ENCODE measurements at places on chromosomes 7 and 10.
A peak's percentile ranks its signal among the peaks of the same experiment; 100 is the strongest.

DNA sequence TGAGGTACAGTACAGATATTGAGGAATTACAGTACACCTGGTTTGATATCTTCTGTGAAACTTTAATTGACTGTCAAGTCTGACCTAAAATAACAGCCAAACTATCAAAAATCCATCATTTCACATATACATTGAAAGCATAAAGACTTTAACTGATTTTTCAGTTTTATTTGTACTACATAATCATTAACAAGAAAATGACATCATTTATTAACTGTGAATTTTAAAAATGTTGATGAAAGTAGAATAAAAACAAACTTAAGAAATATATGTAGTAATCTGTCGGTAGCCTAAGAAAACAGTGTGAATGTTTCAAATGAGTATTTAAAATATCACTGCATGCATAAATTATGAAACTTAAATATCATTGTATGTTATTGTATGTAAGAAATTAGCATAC is 836.7 kb upstream of the GHITM start:
- DNase-seq: no peak

DNA sequence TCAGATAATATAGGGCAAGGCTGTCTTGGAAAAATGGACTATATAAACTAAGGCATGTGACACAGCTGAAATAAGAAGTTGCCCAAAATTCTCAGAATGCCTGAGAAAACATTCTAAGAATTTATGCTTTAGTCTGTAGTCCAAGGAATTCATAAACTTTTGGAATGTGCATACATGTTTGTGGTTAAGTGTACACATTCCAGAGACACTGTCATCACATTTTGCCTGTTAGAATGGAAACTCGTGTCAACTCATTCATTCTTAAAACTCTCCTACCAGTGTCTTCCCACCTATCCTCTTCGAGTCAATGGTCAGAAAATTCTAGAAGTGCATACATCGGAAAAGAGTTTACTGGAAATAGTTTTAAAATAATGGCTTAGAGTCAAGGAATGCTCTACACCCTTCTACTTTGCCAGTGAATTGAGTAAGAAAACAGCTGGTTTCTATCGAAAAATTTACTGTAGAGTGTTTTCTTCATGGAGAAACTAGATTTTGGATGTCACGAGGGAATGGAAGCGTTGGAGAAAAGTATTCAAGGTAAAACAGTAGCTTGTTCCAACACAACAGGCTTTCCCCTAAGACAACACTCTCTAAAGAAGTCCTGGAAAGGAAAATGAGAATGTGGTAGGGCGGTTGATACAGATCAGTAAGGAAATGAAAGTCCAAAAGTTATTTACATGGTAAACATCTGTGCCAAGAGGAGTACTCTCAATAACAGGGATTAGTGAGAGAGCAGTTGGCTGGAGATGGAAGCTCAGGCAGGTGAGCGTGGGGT is 1177.6 kb upstream of the C7orf33 start:
- DNase-seq: peak; percentile 5

DNA sequence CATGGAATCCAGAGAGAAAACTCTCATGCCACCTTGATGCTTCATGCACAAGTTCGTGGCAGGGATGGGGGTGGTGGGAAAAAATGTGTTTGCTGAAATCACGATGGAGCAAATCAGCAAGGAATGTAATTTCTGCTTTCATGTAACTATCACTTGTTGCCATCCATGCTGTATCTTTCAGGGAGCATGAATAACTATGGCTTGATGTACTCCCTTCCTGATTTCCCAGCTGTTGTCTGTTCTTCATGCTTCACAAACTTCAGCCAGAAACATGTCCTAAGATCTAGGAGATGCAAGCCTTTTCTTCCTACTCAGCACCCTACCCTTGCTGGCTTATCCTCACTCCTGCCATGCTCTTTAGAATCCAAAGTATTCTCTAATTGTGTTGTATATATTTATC is 64.0 kb downstream of the LRRC4 start:
- DNase-seq: no peak

DNA sequence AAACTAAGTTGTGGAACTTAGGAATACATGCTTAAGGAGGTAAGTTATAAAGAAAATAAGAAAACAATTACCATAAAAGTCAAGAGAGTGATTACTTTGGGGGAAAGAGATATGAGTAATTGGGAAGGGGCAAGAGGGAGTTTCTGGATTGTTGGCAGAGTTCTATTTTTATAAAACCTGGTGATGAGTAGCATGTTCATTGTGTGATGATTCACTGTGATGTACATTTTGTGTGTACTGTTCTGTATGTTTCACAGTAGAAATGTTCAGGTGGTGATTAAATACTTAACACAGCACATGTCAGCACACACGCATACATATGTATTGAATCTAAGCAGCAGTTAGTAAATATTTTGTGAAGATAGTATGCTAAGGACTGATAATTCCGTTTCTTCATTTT is 9.7 kb upstream of the OIT3 start:
- DNase-seq: no peak

DNA sequence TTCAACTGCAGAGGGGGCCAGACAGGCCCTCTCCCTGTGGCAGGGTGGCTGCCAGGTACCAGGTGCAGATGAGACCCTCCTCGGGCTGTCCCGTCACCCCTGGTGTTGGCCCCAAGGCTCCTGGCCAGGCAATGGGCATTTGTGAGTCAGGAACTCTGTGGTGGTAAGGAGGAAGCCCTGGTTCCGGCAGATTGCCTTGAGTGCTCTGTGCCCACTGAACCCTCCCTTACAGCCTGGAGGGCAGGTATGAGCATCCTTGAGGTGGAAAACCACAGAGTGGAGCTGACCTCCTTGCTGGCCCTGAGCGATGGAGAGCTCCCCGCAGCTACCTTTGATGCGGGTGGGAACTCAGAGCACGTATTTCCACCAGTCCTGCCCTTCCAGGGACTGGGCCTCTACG is 2.0 kb downstream of the PAOX start:
- no peak for DNase-seq

DNA sequence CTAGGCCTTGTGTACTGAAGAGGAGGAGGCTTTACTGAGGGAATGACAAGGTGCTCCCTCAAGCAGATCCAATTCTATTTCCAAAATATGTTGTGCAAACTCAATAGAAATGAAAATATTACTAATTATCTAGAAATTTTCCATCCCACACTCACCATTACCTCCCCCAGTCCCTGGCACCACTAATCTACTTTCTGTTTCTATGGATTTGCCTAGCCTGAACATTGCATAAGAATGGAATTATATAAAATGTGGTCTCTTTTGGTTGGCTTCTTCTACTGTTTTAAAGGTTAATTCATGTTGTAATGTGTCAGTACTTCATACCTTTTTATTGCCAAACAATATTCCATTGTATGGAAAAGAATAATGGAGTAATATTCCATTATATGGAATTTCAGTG is 18.7 kb upstream of the NUB1 start:
- DNase-seq: no peak

GRCh38 chr7:1158203-1159126 is 1.5 kb downstream of the ZFAND2A start:
- no peak for DNase-seq

- DNase-seq: no peak
Observed at GRCh38 chr7:40199076-40199802, 64.4 kb downstream of the SUGCT start.

- no peak for DNase-seq
Observed at GRCh38 chr10:124126145-124126982, 33.0 kb upstream of the CHST15 start.

GRCh38 chr10:44263771-44264170 is 121.1 kb downstream of the CXCL12 start:
- no peak for DNase-seq

DNA sequence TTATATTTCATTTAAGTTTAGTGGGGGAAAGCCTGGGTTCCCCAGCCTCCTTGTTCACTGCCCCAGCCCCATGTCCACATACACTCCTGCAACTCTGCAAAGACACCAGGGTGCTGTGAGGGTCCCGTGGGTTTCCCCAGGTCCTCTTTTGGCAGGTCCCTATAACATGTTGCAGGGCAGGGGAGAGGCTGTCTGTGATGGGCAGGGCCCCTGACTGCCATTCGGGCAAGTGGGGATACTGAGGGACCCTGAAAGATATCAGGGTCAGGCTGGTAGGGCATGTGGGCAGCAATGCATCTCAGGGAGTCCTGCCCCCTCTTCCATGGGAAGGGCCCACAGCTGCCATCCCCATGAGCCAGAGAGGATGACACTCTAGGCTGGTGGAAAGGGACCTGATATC is 28.4 kb downstream of the RASGEF1A start:
- DNase-seq: no peak

GRCh38 chr7:50276483-50276882 is 28.0 kb upstream of the IKZF1 start:
- DNase-seq: no peak

DNA sequence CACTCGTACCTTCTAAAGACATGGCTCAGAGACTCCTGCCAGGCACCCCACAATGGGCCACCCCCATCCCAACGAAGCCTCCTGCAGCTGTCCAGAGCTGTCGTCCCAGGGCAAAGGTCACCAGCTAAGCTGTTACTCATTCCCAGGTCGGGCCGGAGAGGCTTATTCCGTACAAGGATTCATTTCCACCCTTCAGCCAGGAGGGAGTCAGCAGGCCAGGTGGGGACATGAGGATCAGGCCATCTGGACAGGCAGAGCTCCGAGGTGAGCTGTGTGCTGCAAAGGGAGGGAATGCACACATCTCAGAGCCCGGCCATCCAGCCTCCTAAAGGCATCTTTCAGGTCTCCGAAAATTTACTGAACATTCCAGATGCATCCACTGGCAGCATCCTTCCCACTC is 63.9 kb upstream of the NANOS1 start:
- DNase-seq: no peak

DNA sequence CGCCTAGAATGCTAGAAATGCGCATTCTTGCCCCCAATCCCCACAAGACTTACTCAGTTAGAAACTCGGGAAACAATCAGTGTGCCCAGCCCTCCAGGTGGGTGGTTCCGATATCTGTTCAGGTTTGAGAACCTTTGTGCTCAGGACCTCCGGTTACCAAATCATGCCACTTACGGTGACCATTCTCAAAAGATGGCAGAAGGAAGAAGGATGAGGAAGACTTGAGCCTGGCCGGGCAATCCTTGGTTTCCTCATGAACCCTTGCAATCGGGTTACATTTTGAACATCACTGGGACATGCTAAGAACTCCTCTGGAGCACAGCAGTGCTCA is 52.1 kb downstream of the RBM17 start:
- DNase-seq: no peak

GRCh38 chr7:19814776-19815175 is 41.4 kb upstream of the TMEM196 start:
- DNase-seq: no peak

- DNase-seq: peak; percentile 52
Observed at GRCh38 chr10:30238836-30239235, 110.2 kb downstream of the MTPAP start.

DNA sequence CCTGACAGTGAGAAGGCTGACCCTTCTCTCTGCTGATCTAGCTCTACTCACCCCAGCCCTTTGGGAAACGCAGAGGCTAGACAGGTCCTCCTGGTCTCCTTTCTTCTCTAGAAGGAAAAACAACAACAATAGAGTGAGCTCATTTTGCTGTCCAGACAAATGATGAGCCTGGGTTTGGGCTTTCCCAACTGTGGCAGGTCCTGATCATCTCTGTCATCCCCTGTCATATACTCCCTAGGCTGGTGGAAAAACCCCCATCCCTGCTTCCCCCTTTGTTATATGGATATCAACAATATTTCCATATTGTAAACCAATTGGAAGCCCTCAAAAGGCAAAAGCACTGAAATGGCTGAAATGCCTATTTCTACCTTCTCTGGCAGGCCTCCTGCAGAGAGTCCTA is 9.2 kb upstream of the DDIT4 start:
- no peak for DNase-seq

DNA sequence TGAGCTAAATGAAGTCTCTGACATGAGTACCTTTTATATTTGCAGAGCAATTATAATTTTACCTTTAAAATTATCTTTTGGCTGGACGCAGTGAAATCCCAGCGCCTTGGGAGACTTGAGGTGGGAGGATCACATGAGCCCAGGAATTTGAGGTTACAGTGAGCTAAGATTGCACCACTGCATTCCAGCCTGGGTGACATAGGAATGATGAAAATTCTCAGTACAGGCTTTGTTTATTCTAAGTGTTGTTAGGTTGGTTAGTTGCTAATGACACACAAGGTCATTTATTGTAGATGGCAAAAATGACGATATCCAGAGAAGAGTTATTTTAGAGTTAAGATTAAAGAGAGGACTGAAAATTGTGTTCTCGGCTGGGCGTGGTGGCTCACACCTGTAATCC is 87.6 kb downstream of the XRCC2 start:
- no peak for DNase-seq

GRCh38 chr10:110758898-110759297 is 112.8 kb upstream of the PDCD4 start:
- DNase-seq: no peak

DNA sequence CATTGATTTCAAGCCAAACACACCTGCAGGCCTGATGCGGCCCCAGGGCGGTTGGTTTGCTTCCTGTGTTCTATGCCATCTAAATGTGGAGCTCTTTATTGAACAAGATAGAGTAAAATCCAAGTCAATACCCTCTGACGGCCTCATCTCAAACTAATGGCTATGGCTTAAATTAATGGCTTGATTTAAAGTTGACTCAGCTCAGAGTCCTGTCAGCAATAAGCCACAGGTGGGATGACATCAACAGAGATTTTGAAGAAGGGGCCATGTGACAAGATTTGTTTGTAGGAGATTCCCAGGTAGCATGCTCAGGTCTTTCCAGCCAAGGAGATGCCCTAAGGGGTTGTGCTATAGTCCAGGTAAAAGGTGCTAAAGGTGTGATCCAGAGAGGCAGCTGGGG is 66.7 kb upstream of the ZNF32 start:
- DNase-seq: no peak

DNA sequence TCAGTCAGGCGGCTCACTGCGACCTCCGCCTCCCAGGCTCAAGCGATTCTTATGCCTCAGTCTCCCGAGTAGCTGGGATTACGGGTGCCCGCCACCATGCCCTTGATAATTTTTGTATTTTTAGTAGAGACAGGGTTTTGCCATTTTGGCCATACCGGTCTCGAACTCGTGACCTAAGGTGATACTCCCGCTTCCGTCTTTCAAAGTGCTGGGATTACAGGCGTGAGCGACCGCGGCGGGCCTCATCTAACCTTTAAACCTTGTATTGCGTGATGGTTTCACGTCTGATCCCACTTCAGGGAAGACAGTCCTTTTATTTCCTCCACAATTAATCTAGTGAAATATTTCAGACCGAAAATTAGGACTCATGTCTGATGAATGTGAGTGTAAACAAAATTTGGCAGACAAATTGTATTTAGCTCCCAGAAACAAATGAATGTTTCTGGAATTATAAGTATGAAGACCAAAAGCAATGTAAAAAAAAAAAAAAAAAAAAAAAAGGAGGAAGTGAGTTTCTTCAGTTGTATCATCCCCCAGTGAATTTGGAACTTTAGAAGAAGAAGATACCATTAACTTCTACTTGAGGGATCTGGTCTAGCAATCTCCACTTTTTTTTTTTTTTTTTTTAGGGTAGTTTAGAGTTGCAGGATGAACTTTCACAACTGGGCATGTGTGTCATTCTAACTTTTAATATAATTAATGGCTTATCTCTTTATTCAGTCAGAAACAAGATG is 1.6 kb downstream of the NUP42 start:
- DNase-seq: no peak

Measured in NCI-H2029 treated with DMSO at 0.1 percent for 48 hours (cell line).